Activated CD8-positive, alpha-beta memory T cell treated with anti-CD3 and anti-CD28 coated beads for 1 hour (primary cell): ENCODE measurements at places on chromosomes 7 and 10.

- no peak for DNase-seq
Observed at GRCh38 chr7:2128601-2129322, 104.0 kb downstream of the MAD1L1 start.

GRCh38 chr7:82091126-82091684 is 321.4 kb upstream of the HGF start:
- no peak for DNase-seq

GRCh38 chr10:47058961-47059391 is 147.7 kb downstream of the PTPN20 start:
- no peak for DNase-seq

DNA sequence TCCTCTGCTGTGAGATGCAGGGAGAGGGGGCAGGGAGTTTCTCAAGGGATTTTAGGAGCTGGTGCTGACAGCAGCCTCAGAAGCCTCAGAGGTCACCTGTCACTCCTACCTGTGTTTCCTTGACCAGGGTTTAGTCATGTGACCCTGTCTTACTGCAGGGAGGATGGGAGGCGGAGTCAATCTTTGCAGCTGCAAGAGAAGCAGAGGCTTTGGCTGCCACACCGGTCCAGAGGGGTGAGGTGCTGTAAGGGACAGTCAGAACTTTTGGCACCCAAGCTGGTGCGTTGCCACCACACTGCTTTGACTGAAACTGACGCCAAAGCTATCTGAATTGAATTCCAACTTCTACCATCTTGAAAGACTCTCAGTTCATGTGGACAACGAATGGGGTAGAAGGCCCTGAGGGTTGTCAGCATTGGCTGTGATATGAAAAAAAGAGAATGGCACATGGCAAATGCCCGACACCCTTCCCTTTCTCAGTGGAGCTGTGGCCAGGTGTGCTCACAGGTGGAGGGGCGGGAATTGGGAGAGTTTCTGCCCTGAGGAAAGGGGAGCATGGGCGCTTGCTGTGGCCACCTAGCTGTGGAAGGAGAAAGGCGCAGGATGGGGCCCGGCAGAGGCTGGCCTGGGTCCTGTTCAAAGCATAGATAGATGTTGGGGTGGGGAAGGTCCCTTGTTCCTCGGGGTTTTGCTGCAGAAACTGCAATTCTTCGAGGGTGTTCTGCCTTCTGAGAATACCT is 69.3 kb downstream of the ARHGAP22 start:
- DNase-seq = no peak

DNA sequence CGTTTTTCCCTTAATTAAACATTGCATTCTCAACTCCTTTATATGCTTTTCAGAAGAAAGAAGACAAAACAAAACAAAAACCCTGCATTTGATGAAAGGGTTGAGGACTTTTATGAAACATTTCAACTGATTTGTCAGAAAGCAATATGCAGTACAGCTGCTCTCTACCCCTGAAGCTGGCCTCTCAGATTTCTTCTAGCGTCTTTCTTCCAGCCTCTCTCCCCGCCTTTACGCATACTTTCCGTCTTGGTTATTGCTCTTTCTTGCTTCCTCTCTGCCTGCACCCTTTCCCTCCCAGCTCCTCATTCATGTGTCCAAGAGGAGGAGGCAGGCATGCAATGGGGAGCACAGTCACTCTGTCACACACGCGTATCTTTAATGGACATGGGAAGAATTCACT is 91.0 kb upstream of the COL1A2 start:
- DNase-seq = no peak

- DNase-seq = no peak
Observed at GRCh38 chr7:141150465-141150864, 76.6 kb downstream of the TMEM178B start.

DNA sequence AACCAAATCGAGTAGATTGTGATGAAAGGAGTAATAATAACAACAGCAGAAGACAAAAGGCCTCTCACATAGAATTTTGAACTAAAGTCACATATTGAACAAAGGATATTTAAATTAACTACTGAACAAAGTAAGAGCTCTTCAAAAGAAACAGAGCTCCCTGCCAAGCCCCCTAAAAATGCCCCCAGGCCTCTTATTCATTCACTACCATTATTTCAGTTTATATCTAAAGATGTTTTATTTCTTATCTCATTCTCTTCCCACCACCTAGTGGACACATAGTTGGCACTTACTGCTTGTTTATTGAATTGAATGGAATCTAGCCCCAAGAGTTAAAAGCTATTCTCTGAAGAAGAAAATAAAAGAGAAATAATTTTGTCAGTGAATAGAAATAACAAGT is 37.4 kb downstream of the VCL start:
- DNase-seq = no peak

- no peak for DNase-seq
Observed at GRCh38 chr10:109200646-109201045, 722.7 kb downstream of the XPNPEP1 start.

DNA sequence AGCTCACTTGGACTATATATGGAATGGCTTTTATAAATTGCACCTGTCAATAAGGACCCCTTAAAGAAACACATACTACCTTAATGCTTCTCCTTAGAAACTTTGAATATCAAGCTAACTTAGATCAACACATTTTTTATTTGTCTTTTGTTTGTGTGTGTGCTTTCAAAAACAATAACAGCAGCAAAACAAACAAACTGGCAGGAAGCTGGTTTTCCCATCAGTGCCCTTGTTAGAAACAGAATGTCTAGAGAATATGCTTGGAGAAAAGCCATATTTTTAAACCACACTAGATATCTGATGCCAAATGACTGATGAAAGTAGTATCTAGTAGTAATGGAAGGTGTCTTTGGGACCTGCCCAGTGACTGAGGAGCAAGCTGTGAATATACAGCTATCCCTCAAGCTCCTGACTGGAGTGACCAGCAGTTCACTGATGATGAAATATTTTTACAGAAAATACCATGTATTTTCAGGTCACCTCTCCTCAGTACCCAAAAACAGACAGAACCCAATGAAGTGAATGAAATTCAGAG is 1.0 kb downstream of the PDE1C start:
- no peak for DNase-seq

GRCh38 chr10:120423431-120424197 is 33.4 kb upstream of the PLPP4 start:
- no peak for DNase-seq

DNA sequence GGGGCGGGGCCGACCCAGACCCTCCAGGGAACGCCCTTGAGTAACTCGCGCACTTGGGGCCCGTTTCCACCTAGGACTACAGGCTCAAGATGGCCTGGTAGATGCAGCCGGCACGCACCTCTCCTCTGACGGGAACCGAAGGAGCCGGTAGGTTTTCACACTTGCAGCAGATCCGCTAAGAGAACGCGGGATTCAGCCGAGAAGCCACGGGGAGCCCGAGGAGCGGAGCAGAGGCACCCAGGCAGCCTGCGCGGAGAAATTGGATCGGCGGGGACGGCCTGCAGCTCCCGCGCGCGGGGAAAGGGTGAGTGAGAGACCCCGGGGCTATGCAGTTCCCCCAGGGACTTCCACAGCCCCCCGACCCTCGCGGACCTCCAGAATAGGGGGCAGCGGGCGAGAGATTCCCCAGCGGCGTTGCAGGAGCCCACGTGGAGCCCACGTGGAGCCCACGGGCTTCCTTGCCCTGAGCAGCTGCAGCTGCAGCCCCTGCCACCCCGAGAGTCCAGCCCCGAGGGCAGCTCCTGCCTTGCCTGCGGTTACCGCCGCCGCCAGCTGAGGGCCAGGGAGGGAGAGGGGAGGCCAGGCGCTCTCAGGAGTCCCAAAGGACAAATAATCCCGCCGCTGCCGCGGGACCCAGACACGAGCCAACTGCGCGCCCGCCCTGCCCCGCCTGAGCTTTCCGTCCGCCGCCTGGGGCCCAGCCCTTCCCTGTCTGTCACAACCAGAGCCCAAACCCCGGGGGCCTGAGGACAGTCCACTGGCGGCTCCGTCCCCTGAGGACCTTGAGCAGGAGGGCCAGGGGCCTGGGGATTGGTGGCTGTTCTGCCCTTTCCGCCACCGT is 13.1 kb downstream of the IFT22 start:
- no peak for DNase-seq

DNA sequence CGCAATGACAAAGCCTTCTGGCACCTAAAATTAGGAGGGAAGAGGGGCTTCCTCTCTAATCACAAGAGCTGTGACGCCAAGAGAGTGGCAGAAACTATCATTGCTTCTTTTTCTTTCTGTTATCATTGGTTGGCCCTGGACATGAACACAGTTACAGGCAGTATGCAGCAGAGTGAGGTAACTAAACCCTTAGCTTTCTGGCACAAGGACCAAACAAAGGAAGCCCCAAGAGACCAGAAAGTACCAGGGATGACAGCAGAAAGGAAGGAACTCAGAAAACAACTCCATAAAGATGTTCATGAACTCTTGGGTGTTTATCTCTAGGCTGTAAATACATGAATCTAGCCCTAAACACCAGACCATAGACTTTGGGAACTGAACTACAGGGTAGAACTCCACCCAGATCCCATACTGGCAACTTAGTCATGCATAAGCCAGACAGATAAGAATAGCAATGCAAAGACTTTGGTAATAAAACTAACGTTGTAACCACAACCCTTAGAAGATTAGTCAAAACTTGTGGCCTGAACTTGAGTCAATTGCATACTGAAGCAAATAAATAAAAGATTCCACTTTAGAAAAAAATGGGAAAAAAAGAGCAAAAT is 195.7 kb upstream of the PTN start:
- no peak for DNase-seq

DNA sequence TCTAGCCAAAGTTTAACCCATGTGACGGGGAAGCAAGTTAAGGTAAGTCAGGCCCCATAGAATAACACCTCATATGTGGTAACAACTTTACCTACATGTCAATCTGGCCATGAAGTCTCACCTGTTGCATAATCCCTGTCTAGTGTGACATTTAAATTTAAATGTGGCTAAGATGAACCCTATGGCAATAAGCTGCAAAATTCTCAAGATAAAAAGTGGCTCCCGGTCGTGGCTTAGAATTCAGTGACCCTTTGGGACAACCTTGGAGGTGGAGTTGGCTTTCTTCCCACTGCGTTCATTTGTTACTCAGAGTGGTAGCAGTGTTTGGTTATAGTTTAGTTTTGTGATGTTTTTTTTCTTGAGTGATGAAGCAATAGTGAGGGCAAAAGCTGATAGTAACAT is 90.6 kb downstream of the ARID5B start:
- DNase-seq = no peak

DNA sequence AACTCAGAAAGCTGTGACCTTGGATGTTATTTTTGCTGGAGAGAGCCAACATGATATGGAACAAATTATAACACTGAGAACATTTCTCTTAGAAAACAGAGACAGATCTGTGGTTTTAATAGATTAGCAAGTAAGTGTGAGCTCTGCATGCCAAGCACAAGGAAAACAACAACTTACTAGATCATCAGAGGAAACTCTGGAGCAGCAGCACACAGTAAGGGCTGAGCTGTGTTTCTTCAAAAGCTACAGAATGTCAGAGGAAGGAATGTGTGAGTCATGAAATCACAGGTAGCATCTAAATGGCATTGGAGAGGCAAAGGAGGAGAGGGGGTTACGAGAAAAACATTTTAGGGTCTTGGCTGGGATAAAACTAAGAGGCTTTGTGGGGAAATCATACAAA is 283.4 kb upstream of the FZD8 start:
- no peak for DNase-seq

- no peak for DNase-seq
Observed at GRCh38 chr10:94194256-94194655, 168.5 kb downstream of the NOC3L start.

DNA sequence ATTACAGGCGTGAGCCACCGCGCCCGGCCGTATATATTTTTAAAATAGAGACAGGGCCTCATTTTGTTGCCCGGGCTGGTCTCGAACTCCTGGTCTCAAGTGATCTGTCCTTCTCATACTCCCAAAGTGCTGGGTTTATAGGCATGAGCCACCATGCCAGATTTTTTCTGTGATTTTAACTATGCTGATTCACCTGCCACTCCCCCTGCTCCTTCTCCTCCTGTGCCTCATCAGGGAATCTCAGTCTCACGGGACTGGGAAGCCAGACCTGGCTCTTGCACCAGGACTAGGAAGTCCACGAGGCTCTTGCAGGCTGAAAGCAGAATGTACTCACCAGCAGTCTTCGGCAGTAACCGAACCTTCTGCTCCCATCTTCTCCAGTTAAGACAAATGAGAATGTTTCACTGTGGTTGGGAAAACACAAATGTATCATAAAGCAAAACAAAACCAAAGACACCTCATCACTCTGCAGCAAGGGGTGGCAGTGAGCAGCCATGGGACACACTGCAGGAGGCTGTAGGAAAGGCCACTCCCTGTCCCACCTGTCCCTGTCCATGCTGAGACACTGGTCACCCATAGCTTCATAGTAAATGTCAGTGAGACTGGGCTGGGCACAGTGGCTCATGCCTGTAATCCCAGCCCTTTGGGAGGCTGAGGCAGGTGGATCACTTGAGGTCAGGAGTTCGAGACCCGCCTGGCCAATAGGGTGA is 78.7 kb upstream of the MKRN1 start:
- DNase-seq = no peak

DNA sequence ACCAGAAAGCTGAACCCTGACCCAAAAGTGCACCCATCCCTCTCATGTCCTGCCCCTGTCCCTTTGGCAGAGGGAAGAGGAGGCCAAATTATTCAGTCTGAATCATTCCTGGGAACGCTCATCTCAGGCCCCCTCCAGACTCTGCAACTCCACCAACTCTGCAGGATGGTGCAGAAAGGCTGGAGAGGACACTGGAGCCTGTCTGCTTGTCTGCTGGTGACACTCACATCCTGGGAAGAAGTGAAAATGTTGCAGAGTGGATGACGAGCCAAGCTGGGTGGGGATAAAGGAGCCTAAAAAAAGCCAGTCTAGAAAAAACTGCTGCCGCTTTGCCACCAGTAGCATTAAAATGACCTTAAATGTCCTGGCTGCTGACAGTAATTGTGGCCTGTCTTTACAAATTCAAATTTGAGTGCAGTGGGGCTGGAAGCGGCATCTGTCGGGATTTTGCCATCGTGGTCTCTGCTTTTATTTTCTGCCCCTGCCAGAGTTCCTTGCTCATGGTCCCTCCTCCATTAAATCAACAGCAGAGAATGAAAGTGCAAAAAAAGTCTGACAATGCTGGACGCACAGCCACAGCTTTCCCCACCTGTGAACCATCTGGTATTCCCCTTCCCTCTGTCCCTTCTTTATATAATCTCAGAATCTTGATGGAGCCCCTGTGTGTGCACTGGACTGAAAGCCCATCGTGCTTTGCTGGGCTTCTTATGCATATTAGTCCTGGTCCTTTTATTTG is 63.9 kb downstream of the STK17A start:
- DNase-seq = no peak

DNA sequence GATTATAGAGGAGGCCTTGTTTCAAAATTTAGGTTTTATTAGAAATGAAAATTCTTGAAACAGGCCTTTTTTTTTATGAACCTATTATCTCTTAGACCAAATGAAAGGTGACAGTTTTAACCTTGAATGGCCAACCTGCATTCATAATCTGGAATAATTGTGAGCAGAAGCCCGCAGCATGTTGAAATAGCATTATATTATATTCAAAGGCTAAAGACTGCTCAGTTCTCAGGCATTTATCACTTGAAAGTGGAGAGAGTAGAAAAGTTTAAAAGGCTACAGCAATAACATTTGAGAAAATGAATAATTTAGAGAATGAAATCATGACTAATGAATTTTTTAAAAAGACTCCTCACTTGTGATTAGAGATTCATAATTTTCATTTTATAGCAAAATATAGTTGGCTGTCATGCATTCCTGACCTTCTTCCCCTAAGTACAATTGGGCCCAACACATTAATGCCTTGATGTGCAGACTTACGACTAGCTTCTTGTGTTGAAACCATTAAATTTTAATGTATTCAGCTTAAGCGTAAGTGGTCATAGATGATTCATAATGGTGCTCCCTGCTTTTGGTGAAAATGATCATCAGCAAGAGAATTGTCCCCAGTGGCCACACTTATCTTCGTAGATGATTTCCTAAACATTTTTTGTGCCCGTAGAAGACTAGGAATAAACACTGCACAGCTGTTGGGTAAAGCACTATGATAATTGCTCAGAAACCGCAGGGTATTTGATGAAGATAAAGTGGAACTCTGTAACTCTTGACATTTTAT is 346.6 kb upstream of the BMPER start:
- DNase-seq = no peak
